ENCODE measurements at places on chromosomes 11 and 22. TPM values are rescaled to one million over a fixed set of nuclear protein-coding genes. Genes with fewer than 3 reads are reported as not detected.
A peak's percentile ranks its signal among the peaks of the same experiment; 100 is the strongest.

The C22orf15 gene
- 0.30 TPM for total RNA-seq

The CDHR5 gene
- total RNA-seq, result not detected

The E2F8 gene
- total RNA-seq, result 0.21 TPM

The FAT3 gene
- total RNA-seq, result not detected

The SLC1A2 gene
- 0.12 TPM for total RNA-seq

The MAP6 gene
- total RNA-seq, result 0.12 TPM

The ZP1 gene
- total RNA-seq, result not detected

The RAB38 gene
- 1.0 TPM for total RNA-seq

The MFNG gene
- total RNA-seq, result 150 TPM

DNA sequence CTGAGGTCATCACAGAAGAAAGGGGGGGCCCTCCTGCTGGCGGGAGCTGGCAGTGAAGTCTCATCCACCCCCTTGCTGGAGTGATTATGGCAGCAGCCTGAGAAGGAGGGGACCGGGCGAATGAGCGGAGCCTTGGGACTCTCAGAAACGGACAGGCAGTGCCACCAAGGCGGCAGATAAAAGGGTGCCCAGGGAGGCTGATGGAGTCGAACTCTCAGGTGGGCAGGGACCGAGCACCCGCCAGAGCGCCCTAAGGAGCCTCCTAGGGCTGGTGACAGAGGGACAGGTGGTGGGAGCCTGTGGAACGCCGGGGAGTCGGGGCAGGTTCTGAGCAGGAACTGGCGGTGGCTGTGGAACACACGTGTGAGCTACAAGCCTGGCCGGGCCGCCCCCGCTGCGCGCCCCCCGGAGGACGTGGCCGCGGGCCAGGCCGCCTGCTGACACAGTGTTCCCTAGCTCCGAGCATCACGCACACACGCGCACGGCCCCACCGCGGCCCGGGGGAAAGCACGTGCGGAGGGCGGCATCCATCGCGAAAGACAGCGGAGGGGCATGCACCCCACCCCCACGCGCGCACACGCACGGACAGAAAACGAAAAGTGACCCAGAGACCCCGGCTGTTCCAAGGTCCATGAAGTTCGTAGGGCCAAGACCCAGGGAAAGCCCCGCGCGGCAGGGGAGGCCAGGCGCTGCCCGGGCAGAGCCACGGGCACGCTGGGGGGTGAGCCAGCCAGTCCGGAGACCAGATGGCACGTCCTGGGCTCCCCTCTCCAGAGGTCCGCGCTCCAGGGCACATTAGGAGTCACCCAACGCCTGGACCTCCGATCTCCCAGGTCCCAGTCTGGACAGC is 1.0 kb downstream of the VWCE start:
- DNase-seq, result no peak
- H3K4me3 ChIP-seq, result peak overlapping the region; percentile 86
- H3K36me3 ChIP-seq, result peaks cover 11% of the 10 kb centered on the region
- H3K27ac ChIP-seq, result no peak overlapping the region

GRCh38 chr11:22347857-22348487 is 9.8 kb downstream of the SLC17A6 start:
- no peaks in the 10 kb centered on the region for H3K36me3 ChIP-seq
- H3K4me3 ChIP-seq, result no peak overlapping the region

- no peaks in the 10 kb centered on the region for H3K4me1 ChIP-seq
- DNase-seq, result no peak
- peak overlapping the region; percentile 62 for H3K27ac ChIP-seq
- no peaks in the 10 kb centered on the region for H3K27me3 ChIP-seq
Measured at GRCh38 chr11:116742104-116742503, 30.7 kb downstream of the BUD13 start.

DNA sequence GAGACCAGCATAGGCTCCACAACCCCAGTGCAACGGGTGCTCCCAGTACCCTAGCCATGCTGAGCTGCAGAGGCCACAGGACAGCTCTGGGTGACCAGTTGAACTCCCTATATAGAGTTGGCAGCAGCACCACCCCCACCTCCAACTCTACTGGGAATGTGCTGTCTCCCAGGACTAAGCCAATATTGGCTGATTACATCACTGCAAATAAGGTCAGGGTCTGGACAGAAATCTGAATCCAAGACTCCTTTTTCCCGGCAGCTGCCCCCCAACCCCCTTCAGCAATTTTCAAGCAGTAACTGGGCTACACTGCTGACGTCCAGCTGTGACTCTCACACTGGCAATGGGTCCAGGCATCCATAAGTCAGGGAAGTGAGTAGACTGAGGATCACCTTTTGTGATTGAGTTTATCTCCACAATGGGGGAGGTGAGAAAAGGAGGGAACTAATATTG is at the start of gene HPX:
Gene HPX (minus strand): TSS at position 82 of the 453 bp plus-strand sequence. CDS start 24 bp downstream, at position 58.
- no peak within 1 kb of the TSS for H3K27ac ChIP-seq
- H3K4me3 ChIP-seq, result no peak within 1 kb of the TSS
- no peak for DNase-seq
- H3K27me3 ChIP-seq, result no peaks in the 10 kb centered on the region
- peaks cover under 1% of the 10 kb centered on the region for H3K36me3 ChIP-seq

- H3K4me1 ChIP-seq, result peaks cover 29% of the 10 kb centered on the region
- peaks cover 2% of the 10 kb centered on the region for H3K36me3 ChIP-seq
- DNase-seq, result no peak
- peak overlapping the region; percentile 98 for H3K27ac ChIP-seq
- H3K4me3 ChIP-seq, result peak overlapping the region; percentile 95
- no peaks in the 10 kb centered on the region for H3K27me3 ChIP-seq
Measured at GRCh38 chr11:64239662-64240434, 1.0 kb upstream of the FKBP2 start.

DNA sequence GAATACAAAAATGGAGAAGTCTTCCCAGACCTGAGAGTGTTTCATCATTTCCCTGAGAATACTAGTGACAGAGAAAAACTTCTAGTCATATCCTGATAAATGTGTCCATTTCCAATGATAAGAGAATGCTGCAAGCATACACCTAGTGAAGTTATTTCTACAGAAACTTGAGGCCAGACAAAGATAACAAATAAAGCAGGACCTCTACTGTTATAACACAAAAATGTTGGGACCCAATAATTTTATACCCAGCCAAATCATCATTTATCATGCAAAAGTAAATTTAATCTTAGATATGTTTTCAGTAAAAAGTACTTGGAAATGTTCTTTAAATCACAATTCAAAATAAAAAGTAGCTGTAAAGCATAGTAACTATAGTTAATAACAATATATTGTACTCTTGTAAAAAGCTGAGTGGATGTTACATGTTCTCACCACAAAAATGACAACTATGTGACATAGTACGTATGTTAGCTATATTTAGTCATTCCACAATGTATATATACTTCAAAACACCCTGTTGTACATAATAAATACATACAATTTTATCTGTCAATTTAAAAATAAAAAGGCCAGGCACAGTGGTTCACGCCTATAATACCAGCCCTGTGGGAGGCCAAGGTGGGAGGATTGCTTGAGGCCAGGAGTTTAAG is 12.6 kb downstream of the RRAS2 start:
- no peak for DNase-seq
- peaks cover 23% of the 10 kb centered on the region for H3K4me1 ChIP-seq
- H3K27me3 ChIP-seq, result no peaks in the 10 kb centered on the region
- H3K4me3 ChIP-seq, result no peak overlapping the region
- peaks cover 7% of the 10 kb centered on the region for H3K36me3 ChIP-seq

GRCh38 chr11:30143098-30143705 is 87.6 kb upstream of the FSHB start:
- no peak overlapping the region for H3K4me3 ChIP-seq
- no peaks in the 10 kb centered on the region for H3K4me1 ChIP-seq
- H3K36me3 ChIP-seq, result no peaks in the 10 kb centered on the region
- DNase-seq, result no peak
- peaks cover 10% of the 10 kb centered on the region for H3K27me3 ChIP-seq
- no peak overlapping the region for H3K27ac ChIP-seq

DNA sequence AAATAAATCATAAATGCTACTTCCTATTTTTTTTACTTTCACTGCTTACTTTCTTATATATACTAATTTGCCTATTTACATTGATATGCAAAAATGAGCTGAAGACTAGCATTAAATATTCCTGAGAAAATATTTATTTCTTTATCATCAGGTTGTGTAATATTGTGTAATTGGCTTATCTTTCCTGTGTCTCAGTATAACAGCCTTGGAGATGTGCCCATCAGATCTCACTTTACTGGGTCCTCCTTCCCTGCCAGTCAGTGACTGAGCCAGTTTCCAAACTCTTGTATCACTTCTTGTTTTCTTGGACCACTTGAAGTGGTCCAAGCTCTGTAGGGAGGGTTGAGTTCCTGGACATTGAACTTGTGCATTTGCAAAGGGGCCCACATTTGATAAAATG is 900.0 kb downstream of the LUZP2 start:
- no peaks in the 10 kb centered on the region for H3K27me3 ChIP-seq
- DNase-seq, result no peak
- no peaks in the 10 kb centered on the region for H3K36me3 ChIP-seq
- H3K27ac ChIP-seq, result no peak overlapping the region
- no peaks in the 10 kb centered on the region for H3K4me1 ChIP-seq

- no peak overlapping the region for H3K27ac ChIP-seq
- peaks cover 18% of the 10 kb centered on the region for H3K27me3 ChIP-seq
- H3K4me3 ChIP-seq, result no peak overlapping the region
Measured at GRCh38 chr11:116409238-116409637, 363.5 kb downstream of the BUD13 start.

DNA sequence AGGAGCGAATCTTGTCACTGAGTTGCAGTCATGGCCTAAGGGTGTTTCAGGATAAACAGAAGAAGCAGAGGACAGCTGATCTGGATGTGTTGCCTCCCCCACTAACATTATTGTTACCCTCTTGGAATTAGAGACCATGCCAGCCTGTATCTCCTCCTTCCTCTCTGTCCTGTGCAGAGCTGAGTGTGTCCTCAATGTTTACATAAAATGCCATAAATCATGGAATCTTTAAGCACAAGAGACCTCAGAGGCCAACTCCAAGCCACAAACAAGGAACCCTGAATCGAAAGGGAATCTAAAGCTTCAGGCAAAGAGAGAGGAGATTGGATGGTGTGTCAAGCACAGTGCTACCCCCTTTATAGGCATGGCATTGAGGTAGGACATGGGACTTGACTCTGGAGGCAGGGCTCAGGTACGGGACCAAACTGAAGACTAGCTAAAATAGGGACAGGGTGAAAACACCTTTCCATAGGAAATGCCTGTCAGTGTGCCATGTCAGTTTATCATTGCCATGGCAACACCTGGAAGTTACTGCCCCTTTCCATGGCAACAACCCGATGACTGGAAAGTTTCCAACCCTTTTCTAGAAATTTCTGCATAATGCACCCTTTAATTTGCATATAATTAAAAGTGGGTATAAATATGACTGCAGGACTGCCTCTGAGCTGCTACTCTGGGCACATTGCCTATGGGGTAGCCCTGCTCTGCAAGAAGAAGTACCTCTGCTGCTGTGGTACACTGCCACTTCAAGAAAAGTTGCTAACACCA is 489.7 kb downstream of the MIAT start:
- peaks cover 24% of the 10 kb centered on the region for H3K27me3 ChIP-seq
- no peak for DNase-seq

DNA sequence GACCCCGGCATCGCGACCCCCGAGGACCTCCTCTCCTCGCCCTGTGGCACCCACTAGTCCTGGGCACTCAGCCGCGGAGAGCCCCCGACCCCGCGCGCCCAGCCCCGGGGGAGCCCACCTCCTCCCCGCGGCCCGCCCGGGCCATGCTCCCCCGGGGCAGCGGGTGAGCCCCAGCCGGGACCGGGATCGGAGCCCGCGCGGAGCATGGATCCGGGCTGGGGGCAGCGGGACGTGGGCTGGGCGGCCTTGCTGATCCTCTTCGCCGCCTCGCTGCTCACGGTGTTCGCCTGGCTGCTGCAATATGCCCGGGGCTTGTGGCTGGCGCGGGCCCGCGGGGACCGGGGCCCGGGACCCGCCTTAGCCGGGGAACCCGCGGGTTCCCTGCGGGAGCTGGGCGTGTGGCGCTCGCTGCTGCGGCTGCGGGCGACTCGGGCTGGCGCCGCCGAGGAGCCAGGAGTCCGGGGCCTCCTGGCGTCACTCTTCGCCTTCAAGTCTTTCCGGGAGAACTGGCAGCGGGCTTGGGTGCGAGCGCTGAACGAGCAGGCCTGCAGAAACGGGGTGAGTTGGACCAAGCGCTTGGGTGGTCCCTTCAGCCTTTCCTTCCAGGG is 498 bp downstream of the C2CD2L start:
- DNase-seq, result no peak
- H3K27ac ChIP-seq, result peak overlapping the region; percentile 94
- peaks cover 6% of the 10 kb centered on the region for H3K36me3 ChIP-seq
- H3K4me1 ChIP-seq, result peaks cover 38% of the 10 kb centered on the region
- H3K27me3 ChIP-seq, result no peaks in the 10 kb centered on the region

DNA sequence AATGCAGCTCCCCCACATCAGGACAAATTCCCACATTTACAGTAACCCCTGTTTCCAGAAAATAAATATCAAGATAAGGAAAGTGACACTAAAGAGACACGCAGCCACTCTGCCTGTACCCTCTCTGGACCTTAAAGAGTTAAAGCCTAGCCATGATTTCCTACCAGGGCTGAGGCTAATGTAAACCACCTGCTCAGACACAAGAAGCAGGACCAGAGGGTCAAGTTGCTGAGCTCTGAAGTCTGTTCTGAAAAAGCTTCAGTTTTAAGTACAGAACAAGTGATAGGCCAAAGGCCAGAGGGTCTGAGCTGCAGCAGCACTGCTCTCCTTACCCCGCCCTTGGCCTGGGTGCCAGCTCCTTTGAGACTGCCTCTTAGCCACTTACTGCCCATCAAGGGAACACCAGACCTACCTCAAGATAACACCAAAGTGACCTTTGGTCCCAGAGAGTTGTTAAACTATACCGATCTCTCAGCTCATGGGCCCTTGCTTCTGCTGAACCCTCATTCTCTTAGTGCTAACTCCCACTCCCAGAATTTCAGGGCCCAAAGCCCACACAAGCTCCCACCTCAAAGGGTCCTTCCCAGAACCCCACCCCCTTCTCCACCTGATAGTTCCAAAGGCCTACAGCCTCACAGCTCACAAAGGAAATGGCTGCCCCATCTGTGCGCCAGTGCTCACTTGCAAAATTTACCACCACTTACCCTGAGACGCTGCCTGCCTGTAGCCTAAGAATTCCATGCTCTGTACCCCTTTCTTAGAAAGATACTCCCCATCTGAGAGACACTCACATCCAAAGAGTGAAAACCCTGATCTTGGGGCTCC is 40.5 kb downstream of the IL18BP start:
- H3K36me3 ChIP-seq, result no peaks in the 10 kb centered on the region
- peaks cover 39% of the 10 kb centered on the region for H3K4me1 ChIP-seq
- no peak overlapping the region for H3K4me3 ChIP-seq
- DNase-seq, result no peak

DNA sequence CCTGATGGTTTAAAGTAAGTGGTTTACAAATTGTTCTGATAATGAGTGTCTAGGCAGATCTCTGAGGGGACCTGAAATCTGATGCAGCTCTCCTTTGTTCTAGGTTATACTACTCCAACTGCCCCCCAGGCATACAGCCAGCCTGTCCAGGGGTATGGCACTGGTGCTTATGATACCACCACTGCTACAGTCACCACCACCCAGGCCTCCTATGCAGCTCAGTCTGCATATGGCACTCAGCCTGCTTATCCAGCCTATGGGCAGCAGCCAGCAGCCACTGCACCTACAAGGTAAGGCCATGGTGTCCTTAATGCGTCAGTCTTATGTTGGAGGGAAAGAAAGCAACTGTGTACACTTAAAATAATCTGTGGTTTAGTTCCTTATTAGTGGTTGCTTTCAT is 9.9 kb downstream of the EWSR1 start:
- no peak overlapping the region for H3K27ac ChIP-seq
- no peak overlapping the region for H3K4me3 ChIP-seq
- no peak for DNase-seq
- H3K4me1 ChIP-seq, result peaks cover 37% of the 10 kb centered on the region
- H3K36me3 ChIP-seq, result peaks cover 16% of the 10 kb centered on the region

Measured in T-helper 17 cell (primary cell).